Uterus (tissue), 4 donors: ENCODE measurements at places on chromosomes 4 and X. TPM values are rescaled to one million over a fixed set of nuclear protein-coding genes. Genes with fewer than 3 reads are reported as not detected.

DNA sequence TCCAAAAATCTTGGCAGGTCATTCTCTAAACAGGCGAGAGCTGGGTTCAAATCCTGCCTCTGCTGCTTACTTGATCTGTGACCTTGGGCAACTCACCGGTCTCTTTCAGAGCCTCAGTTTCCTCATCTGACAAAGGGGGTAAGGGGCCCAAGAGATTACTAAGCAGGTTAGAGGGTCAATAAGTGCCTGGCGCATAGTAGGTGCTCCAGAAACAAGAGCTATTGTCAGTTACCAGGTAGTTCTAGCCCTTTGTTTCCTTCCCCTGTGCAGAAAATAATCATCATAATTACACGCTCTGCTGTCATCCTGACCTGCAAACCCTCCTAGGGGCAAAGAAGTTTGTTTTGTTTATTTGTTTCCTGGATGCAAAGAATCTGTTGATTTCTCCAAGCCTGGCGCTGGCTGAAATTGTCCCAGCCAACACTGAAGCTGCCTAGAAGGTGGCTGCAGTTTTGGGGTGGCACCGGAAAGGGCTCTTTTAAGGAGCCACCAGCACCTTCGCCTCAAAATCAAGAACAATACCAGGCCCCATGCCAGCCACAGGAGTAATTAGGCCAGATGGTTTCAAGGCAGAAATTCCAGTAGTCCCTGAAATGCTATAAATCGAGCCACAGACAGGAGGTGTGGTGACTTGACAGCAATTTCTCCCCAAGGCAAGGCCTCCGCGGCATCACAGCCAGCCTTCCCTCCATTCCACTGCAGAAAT, 10.2 kb upstream of the KIAA0232 start:
- no peak for DNase-seq

GRCh38 chr4:2432991-2433530, 14.3 kb downstream of the CFAP99 start:
- no peak for DNase-seq

- no peak for DNase-seq
These were observed 163.4 kb downstream of the BANK1 start for GRCh38 chr4:101953949-101954348.

DNA sequence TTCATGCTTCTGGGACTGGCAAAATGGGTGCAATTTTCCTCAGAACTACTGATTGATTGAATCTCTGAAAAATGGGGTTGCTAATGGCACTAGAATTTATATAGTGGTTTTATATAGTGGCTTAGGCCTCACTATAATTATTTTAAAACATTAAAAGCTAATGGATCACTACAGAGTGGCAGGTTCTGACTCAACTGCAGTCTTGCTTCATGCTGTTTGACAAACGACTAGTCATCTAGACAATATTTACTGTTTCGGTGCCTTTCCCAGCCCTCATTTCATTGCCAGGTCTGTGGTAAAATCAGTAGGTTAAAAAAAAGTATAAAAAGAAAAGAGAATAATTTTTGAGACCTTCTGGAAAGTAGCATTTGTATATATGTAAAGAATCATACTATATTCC, 352.8 kb upstream of the ATOH1 start:
- DNase-seq, result no peak

GABRG1 gene
- total RNA-seq, result not detected
